Hematopoietic multipotent progenitor cell treated with erythropoietin and hydrocortisone succinate and interleukin-3 and kit ligand, for 6 days (in vitro differentiated cells): ENCODE measurements at places on chromosomes 5 and 9.

DNA sequence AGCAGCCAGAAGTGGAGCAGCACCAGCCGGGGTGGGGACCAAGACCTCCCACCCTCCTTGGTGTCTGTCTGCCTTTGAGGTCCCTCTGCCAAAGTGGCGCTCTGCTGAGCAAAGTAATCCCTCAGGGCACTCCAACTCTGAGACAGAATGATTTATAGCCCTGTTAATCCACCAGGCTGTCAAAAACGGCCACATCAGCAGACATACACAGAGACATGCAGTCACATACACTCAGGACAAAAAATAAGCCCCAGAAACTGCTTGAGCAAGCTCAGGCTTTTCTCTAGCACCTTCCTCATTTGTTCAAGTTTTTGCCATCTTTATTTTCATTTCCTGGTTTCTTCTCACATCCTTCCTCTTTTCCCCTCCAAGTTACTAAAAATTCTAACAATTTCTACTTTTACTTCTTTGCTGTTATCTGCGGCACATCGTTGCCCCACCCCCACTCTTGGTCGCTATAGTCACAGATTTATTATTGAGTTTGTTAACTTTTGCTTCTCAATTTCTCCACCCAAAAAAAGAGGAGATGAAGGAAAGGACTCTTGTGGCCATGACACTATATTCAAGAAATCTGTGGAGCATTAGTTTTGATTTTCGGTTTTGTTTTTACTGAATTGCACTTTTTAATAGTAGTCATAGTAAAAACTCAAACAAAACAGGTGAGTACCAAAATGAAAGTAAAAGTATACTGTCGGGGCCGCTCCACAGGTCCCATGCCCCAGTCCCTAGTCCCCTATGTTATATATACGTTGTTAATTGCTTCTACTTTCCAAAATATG lies 17.4 kb upstream of the ADRB2 start:
- DNase-seq: peak; percentile 62

DNA sequence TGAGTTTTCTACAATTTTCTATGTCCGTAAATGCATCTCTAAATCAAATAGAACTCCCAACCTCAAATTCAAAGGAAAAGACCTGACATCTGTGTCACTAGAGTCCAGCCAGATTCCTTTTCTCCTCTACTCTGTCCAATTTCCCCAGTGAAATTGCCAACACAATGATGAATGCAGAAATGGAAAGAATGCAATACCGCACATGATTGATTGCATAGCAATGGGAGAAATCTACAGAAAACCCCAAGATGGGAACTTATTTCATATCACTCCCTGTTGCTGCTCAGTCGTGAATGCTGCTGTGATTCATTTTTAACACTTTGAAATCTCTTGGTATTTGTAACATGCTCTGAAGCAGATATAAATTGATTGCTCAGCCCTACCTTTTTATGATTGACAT lies 355.1 kb upstream of the TUSC1 start:
- no peak for DNase-seq

DNA sequence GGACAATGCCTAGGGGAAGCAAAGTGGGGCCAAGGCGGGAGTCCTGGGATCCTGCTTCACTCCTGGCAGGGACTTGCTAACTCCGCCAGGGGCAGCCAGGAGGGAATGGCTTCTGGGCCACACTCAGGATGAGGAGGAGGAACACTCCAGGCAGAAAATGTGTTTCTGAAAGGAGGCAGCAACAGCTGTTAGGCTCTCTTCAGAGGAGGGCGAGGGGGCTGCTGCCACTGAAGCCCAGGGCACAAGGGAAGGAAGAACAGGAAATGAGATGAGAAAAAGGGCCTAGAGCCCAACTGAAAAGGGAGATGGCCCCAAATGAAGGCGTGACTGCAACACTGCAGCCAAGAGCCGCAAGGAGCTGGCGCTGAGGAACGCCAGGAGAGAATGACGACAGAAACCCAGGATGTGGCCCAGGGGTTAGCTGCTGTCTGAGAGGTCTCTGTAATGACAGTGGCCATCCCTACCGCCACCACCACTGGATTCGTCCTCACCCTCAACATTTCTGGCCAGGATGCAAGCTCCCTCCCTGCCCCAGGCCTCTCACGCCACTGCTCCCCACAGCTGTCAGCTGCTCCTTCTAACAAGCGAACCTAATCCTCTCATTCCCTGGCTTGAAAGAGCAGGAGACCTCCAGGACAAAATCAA lies 15.8 kb downstream of the PSMB7 start:
- no peak for DNase-seq

GRCh38 chr9:91580136-91580535 lies 156.5 kb upstream of the NFIL3 start:
- no peak for DNase-seq

DNA sequence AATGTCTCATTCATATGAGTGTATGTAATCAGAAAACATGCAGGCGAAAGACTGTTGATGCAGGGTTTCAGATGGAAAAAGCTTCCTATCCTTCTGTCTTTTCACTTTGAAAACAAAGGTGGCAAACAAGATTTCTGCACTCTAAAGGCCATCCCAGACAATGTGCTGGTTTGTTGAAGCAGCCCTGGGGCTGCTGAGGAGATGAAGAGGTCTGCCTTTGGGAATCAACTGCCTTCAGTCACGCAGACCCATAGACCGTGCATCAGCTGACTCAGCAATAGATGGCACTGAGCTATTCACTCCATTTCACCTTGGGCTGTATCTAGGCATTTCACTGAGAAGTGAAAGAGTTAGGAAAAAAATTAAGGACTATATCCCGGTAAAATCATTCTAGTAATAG lies 60.5 kb upstream of the C5orf46 start:
- no peak for DNase-seq

- peak; percentile 13 for DNase-seq
These were observed 43.4 kb upstream of the IL17B start for GRCh38 chr5:149422366-149423048.

- peak; percentile 96 for DNase-seq
These were observed at the start of the genes SHLD3 and TRAPPC13 for GRCh38 chr5:65624571-65625555. Gene SHLD3 (plus strand): TSS chr5:65625027. CDS start chr5:65629588, 4,561 bp downstream. Gene TRAPPC13 (plus strand): TSS chr5:65625027. CDS start chr5:65625061, 34 bp downstream.

DNA sequence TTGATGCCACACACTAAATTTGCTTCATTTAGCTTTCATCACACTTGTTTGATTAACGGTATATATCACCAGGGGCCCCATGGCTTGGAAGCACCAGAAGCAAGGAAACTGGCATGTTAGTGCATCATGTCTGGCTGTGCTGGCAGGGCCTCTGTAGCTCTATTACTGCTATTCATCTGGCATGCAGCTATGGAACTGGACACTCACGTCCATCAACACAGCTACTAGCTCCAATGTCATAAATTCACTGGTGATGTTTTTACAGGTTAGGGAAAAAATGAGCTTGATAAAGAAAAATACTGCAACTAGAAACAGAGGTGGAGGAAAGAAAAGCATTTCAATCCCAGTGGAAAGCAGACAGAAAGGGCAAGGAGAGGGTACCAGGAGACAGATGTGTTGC lies 343.2 kb downstream of the DEPDC1B start:
- no peak for DNase-seq

DNA sequence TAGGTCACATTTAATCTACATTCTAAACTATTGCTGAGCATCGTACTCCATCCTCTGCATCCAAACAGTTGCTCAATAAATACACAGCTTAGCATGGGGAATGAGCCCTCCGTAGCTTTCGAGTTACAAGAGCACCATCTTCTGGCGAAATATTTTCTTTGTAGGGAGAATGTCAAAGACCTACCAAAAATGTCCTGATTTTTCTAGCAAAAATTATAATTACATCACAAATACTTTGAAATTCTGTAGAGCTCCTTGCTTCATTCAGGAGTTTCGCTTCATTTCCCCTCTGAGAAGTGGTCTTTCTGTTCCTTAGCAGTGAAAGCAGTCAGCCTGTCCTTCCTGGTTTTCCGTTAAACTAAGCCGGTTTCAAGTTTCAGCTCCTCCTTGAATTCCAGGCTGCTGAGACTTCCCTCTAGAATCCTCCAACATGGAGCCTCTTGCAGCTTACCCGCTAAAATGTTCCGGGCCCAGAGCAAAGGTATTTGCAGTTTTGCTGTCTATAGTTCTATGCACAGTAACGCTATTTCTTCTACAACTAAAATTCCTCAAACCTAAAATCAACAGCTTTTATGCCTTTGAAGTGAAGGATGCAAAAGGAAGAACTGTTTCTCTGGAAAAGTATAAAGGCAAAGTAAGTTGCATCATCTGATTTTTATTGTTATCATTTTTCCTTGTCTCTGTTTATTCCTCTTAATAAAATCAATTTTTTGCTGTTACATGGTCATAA lies at the start of gene GPX8:
Gene GPX8 (plus strand): TSS at position 409 of the 730 bp plus-strand sequence. CDS start 22 bp downstream, at position 431.
- peak; percentile 67 for DNase-seq

DNA sequence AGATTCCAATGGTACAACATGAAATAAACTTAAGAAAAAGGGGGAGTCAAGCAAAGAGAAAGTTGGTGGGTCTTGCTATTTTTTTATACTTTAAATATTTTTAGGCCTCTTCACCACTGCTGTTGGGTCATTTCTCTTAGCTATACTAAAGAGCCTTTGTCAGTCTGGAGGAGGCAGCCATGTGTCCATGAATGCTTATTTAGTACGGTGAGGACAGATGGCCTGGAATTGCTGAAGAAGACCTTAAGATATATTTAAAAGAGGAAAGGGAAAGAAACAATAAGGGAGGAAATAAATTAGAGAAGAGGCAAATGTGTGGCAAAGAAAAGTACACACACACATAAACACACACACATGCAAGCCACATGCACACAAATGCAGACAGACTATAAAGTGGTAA lies 560.5 kb upstream of the MEF2C start:
- DNase-seq: no peak

- no peak for DNase-seq
These were observed 5.1 kb downstream of the PKN3 start for GRCh38 chr9:128707446-128707845.

- DNase-seq: peak; percentile 57
These were observed 2.5 kb downstream of the TLX3 start for GRCh38 chr5:171311322-171312077.

- no peak for DNase-seq
These were observed 80.3 kb downstream of the SECISBP2 start for GRCh38 chr9:89398621-89399020.

DNA sequence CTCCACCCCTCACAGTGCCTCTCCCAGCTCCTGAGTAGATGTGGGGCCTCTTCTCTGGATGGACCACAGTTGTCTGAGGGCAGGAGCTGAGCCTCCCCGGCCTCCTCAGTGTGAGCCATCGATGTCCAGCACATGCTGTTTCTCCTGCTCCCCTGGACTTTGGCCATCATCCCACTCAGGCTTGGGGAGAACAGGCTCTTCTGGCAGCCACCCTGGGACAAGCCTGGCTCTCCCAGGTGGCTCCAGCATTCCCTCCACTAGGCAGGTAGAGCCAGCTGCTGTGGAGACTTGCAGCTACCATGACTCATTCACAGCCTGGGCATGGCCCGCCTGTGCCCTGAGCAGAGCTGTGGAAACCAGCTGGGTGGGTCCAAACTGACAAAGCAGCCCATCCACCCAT lies 77.0 kb downstream of the CSNK1A1 start:
- DNase-seq: no peak
